ENCODE measurements at places on chromosomes 12 and 14.
A peak's percentile ranks its signal among the peaks of the same experiment; 100 is the strongest.

GRCh38 chr14:100767788-100768536 is 41.3 kb downstream of the DLK1 start:
- no peak overlapping the region for H3K27ac ChIP-seq
- no peaks in the 10 kb centered on the region for H3K4me1 ChIP-seq
- peaks cover 42% of the 10 kb centered on the region for H3K27me3 ChIP-seq
- no peak overlapping the region for H3K4me3 ChIP-seq

- no peaks in the 10 kb centered on the region for H3K36me3 ChIP-seq
- no peak for DNase-seq
- no peak overlapping the region for H3K4me3 ChIP-seq
- H3K4me1 ChIP-seq = no peaks in the 10 kb centered on the region
- H3K27ac ChIP-seq = no peak overlapping the region
These were observed 18.7 kb upstream of the CLMN start for GRCh38 chr14:95338436-95338835.

DNA sequence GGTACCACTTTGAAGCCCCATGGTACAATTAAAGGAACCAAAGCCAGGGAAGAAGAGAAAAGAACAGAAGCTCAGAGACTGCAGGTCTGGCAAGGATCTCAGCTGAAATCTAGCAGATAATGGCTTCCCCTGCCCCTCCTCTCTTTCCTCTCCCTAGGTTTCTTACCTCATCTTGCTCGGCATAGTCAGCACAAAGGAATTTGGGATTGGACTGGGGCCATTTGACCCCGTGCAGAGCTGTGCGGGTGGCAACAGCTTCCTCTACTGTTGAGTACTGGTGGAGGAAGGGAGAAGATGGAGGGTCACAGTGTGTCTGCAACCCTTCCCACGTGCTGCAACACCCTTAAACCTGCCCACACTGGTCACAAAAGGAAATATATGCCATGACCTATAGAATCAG is 4.7 kb upstream of the CDH24 start:
- no peak for DNase-seq
- H3K27ac ChIP-seq = no peak overlapping the region
- peaks cover 68% of the 10 kb centered on the region for H3K36me3 ChIP-seq
- peaks cover 20% of the 10 kb centered on the region for H3K4me1 ChIP-seq
- H3K4me3 ChIP-seq = no peak overlapping the region

GRCh38 chr14:78254911-78255461 is 84.8 kb downstream of the NRXN3 start:
- no peak for DNase-seq
- H3K27ac ChIP-seq = no peak overlapping the region
- no peaks in the 10 kb centered on the region for H3K36me3 ChIP-seq

GRCh38 chr14:50778721-50779483 is 52.1 kb downstream of the NIN start:
- peak overlapping the region; percentile 80 for H3K27ac ChIP-seq
- H3K4me3 ChIP-seq = peak overlapping the region; percentile 52
- peaks cover 23% of the 10 kb centered on the region for H3K36me3 ChIP-seq
- H3K27me3 ChIP-seq = no peaks in the 10 kb centered on the region
- peaks cover 61% of the 10 kb centered on the region for H3K4me1 ChIP-seq

GRCh38 chr12:98344046-98344930 is 171.1 kb upstream of the TMPO start:
- H3K27ac ChIP-seq = no peak overlapping the region
- H3K36me3 ChIP-seq = no peaks in the 10 kb centered on the region
- H3K27me3 ChIP-seq = peaks cover 12% of the 10 kb centered on the region
- DNase-seq = no peak

DNA sequence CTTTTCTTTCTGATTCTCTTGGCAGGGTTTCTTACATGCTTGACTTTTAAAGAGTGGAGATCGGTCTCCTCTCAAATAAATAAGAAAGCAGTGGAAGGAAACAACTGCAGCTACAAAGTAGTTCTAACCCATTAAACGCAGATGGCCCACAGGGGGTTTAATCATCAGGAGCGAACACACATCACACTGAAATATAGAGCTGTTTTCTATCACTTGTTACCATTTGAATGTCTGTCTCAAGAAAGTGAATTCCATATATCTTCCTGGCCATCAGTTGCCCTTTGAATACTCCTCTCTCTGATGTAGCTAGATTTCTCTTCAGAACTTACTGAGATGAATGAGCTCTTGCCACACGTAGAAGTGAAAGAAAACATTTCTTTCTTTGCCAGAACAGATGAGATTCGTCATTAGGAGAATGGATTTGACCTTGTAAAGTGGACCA is 29.1 kb downstream of the ALX1 start:
- H3K4me1 ChIP-seq = no peaks in the 10 kb centered on the region
- DNase-seq = no peak
- H3K36me3 ChIP-seq = no peaks in the 10 kb centered on the region
- no peaks in the 10 kb centered on the region for H3K27me3 ChIP-seq

DNA sequence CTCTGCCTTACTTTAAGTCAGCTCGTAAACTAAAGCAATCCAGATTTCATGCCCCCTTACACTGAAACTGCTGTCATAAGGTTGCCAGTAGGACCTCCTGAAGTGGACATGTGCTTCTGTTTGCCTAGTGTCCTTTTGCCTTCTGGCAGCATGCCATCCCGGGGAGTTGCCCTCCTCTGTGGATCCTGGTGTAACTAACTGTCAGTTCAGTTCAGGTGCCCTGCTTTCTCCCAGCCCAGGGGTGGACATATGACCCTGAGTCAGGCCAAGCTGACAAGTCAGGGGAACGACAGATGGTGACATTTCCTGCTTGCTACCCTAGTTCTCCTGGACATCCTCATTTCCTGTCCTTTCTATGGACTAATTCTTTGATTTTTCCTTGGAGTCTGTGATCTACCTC is 25.6 kb downstream of the AKAP6 start:
- no peaks in the 10 kb centered on the region for H3K27me3 ChIP-seq
- no peak for DNase-seq
- H3K36me3 ChIP-seq = no peaks in the 10 kb centered on the region

- peaks cover 42% of the 10 kb centered on the region for H3K4me1 ChIP-seq
- peaks cover 32% of the 10 kb centered on the region for H3K36me3 ChIP-seq
- peak overlapping the region; percentile 89 for H3K4me3 ChIP-seq
- H3K27me3 ChIP-seq = no peaks in the 10 kb centered on the region
These were observed 414 bp upstream of the CDK17 start for GRCh38 chr12:96400631-96401075.

- peaks cover 10% of the 10 kb centered on the region for H3K36me3 ChIP-seq
- DNase-seq = no peak
- peaks cover 59% of the 10 kb centered on the region for H3K4me1 ChIP-seq
- no peak overlapping the region for H3K27ac ChIP-seq
These were observed 1.8 kb downstream of the TM7SF3 start for GRCh38 chr12:27012239-27012981.

DNA sequence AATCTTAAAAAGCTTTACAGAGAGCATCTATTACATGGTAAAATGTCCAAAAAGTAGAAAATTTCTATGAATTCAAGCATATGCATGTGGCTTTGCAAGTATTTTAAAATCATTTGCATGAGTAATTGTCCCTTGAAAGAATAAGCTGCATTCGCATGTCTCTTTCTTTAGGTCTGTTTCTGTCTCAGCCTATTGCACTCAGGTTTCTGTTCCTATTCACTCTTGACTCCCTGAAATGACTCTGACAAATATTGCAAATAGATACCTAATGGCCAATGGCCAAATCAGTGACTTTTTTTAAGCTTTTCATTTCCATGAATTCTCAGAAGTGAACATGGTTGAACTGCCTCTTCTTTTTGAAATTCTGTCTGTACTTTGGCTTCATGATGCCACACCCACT is 6.4 kb upstream of the TTC8 start:
- H3K4me1 ChIP-seq = no peaks in the 10 kb centered on the region
- DNase-seq = no peak
- peaks cover 55% of the 10 kb centered on the region for H3K27me3 ChIP-seq
- H3K27ac ChIP-seq = no peak overlapping the region
- no peak overlapping the region for H3K4me3 ChIP-seq

- H3K4me1 ChIP-seq = peaks cover 50% of the 10 kb centered on the region
- peaks cover 17% of the 10 kb centered on the region for H3K36me3 ChIP-seq
- peak overlapping the region; percentile 56 for H3K4me3 ChIP-seq
- peak overlapping the region; percentile 90 for H3K27ac ChIP-seq
- H3K27me3 ChIP-seq = no peaks in the 10 kb centered on the region
- no peak for DNase-seq
These were observed 5.2 kb downstream of the TRAFD1 start for GRCh38 chr12:112130441-112130998.

DNA sequence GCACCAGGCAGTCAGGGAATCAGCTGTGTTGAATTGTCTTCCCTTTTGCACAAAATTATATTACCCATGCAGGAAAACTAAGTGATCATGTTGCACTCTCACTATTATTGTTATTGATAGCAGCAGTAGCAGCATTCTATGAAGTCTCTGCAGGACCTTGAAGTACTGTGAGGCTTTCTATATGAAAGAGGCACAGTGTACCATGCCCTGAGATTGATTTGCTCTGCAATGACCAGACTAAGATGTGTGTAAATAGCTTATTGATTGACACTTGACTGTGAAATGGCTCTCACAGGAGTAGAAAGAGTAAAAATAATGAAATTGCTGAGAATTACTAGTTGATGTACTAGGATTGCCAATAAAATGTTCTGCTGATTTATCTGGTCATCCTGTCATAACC is 99.9 kb downstream of the KICS2 start:
- no peaks in the 10 kb centered on the region for H3K36me3 ChIP-seq
- no peak overlapping the region for H3K27ac ChIP-seq

GRCh38 chr14:78131201-78131600 is 39.0 kb upstream of the NRXN3 start:
- DNase-seq = no peak
- H3K27ac ChIP-seq = no peak overlapping the region
- H3K4me3 ChIP-seq = no peak overlapping the region
- no peaks in the 10 kb centered on the region for H3K36me3 ChIP-seq
- H3K27me3 ChIP-seq = peaks cover 22% of the 10 kb centered on the region

GRCh38 chr12:76035045-76035444 is 3.5 kb upstream of the PHLDA1 start:
- no peaks in the 10 kb centered on the region for H3K27me3 ChIP-seq
- no peak for DNase-seq
- H3K27ac ChIP-seq = no peak overlapping the region
- H3K36me3 ChIP-seq = peaks cover 19% of the 10 kb centered on the region

- no peak overlapping the region for H3K27ac ChIP-seq
- DNase-seq = no peak
- H3K4me1 ChIP-seq = no peaks in the 10 kb centered on the region
- no peak overlapping the region for H3K4me3 ChIP-seq
- H3K36me3 ChIP-seq = no peaks in the 10 kb centered on the region
These were observed 88.3 kb downstream of the RPS29 start for GRCh38 chr14:49497725-49498348.

DNA sequence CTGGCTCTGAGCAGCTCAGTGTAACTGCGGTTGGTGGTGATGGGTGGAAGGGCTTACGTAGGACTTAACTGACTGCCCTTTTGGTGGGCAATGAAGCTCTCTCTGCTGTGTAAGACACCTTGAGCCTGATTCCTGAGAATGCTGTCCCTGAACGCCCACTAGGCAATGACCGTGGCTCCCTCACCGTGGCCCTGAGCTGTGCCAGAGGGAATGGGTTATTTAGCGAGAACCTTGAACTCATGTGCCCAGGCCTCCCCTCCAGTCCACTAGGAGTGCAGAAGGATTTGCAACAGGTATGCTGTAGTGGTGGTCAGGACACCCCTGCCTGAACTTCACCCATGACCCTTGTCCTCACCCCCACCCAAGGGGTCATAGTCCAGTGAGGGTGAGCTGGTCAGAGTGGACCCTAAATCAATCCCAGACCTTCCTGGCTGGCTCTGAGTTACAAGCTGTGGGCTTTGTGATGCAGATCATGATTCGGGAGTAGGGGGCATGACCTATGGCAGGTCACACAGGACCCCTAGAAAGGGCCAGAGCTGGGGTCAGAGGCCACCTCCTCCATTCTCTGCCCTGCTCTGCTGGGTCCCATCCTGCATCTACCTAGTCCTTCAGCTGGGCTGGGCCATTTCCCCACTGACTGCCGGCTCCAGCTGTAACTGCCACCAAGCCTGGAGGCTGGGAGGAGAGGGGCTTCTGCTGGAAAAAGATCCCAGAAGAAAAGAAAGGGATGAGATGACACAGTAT is 14.5 kb upstream of the ANKRD33 start:
- H3K27me3 ChIP-seq = peaks cover 35% of the 10 kb centered on the region
- H3K4me1 ChIP-seq = peaks cover 7% of the 10 kb centered on the region
- no peak overlapping the region for H3K27ac ChIP-seq
- no peak overlapping the region for H3K4me3 ChIP-seq
- no peak for DNase-seq
- H3K36me3 ChIP-seq = peaks cover 3% of the 10 kb centered on the region

GRCh38 chr14:67934087-67934486 is 114.5 kb downstream of the RAD51B start:
- H3K36me3 ChIP-seq = no peaks in the 10 kb centered on the region
- H3K27ac ChIP-seq = peak overlapping the region; percentile 22
- H3K4me1 ChIP-seq = peaks cover 6% of the 10 kb centered on the region
- no peaks in the 10 kb centered on the region for H3K27me3 ChIP-seq

GRCh38 chr12:131933387-131933786 is 4.3 kb downstream of the PUS1 start:
- H3K4me3 ChIP-seq = no peak overlapping the region
- H3K27me3 ChIP-seq = no peaks in the 10 kb centered on the region
- peaks cover 12% of the 10 kb centered on the region for H3K4me1 ChIP-seq
- H3K27ac ChIP-seq = no peak overlapping the region
- H3K36me3 ChIP-seq = peaks cover 41% of the 10 kb centered on the region

GRCh38 chr12:105978686-105979085 is 160.1 kb downstream of the NUAK1 start:
- peaks cover 10% of the 10 kb centered on the region for H3K27me3 ChIP-seq
- no peaks in the 10 kb centered on the region for H3K4me1 ChIP-seq
- H3K4me3 ChIP-seq = no peak overlapping the region
- no peak for DNase-seq
- no peaks in the 10 kb centered on the region for H3K36me3 ChIP-seq

DNA sequence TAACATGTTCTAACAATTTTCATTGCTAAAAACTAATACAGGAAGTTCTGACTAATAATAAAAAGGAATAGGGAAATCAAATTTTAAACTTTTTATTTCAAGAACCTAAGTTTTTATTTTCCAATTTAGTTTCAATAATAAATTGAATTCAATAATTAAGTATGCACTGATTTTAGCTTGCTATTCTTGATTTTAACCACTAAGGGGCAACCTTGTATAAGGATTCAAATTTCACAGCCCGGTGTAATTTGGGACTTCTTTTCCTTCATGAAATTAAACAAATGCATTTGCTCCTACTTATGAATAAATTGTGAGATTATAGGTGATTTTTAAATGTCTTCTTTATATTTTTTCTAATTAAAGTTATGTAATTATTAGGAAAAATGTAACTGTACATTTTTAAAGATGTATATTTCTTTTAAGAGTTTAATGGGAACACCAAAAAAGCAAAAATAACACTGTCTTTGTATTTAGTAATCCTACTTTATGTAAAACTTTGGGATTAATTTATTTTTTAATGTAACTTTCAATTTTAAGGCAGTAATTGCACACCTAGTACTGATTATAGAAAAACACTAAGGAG is 241.4 kb upstream of the PDZRN4 start:
- no peak overlapping the region for H3K4me3 ChIP-seq
- H3K27me3 ChIP-seq = peaks cover 9% of the 10 kb centered on the region
- no peaks in the 10 kb centered on the region for H3K36me3 ChIP-seq
- H3K27ac ChIP-seq = no peak overlapping the region

Data from central memory CD8-positive, alpha-beta T cell (primary cell).